ENCODE measurements at places on chromosomes 7 and 10.

DNA sequence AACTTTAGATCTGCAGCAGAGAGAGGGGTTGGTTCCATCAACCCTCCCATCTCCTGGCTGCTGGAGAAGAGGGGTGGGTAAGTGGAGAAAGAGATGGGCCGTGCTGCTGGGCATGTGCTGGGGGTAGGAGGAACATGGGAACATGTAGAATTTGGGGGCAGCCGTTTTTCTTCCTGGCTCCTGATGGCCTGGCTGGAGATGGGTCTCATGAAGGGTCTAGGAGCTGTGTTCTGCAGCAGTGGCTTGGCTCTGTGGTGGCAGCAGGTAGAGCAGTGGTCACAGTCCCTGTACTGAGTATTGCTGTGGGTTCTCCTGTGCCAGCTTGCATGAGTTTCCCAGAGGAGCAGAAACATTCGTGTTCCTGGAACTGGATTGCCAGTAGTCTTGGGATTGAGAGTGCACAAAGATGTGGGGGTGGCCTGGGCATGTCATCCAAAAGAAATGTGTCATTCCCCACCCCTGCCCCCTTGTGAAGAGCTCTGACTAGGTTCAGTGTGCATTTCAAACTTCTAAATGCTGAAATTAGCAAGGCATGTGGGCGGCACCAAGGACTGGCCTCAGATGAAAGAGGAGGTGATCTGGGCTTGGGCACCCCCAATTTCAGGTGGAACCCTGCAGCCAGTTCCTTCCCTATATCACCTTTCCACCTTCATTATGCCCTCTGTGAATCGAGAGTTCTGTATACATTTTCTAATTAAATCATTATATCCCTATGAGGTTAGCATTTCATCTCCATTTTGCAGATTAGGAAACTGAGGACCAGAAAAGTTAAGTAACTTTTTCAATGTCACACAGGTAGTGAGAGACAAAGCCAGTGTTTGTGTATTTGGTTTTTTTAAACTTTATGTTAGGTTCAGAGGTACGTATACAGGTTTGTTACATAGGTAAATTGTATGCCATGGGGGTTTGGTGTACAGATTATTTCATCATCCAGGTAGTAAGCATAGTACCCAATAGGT is 2.1 kb downstream of the CHST3 start:
- no peak for DNase-seq

DNA sequence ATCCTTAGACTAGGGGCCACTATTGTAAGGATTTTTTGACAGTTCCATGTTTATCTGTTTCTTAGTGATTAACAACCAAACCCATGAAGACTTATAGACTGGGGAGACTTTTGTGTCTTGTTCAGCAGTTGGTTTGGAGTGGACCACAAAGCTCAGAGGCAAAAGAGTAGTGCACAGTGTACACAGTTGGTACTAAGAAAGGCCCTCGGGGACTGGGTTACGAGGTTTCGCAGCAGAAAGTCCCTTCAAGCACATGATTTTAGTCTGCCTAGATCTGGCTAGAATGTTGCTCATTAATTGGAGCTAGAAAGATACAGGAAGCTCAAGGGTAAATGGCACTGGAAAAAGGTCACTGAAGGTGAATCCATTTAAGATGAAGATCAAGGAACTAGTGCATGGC is 35.4 kb downstream of the CDK14 start:
- no peak for DNase-seq

DNA sequence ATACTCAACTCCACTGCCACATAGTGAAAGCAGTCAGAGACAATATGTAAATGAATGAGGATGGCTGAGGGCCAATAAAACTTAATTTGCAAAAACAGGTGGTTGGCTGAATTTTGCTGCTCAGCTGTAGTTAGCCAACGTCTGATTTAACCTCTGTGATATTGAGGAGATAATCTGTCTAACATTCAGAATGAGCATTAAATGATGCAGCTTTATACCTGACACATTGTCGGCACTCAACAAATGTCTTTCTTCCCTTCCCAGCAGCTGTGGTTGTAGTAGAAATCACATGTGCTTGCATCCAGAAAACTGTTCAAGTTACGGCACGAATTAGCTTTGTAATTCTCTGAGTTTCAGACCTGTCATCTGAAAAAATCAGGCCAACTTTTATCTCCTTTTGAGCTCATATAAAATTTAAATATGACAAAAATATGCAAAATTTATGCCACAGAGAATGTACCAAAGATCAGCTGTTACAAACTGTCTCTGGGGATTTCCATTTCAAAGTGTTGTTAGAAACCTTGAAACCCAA is 1239.7 kb downstream of the GATA3 start:
- DNase-seq = no peak

GRCh38 chr7:37068038-37068437 is 343.7 kb upstream of the AOAH start:
- no peak for DNase-seq

- DNase-seq = no peak
Observed at GRCh38 chr10:73408978-73409521, 4.8 kb downstream of the ANXA7 start.

- no peak for DNase-seq
Observed at GRCh38 chr10:98326621-98327027, 58.6 kb upstream of the LOXL4 start.

Data from AML-193 (cell line).